ENCODE measurements at places on chromosomes 7 and 10. TPM values are rescaled to one million over a fixed set of nuclear protein-coding genes. Genes with fewer than 3 reads are reported as not detected.

The NT5C2 gene
- 12.3 TPM for total RNA-seq

DNA sequence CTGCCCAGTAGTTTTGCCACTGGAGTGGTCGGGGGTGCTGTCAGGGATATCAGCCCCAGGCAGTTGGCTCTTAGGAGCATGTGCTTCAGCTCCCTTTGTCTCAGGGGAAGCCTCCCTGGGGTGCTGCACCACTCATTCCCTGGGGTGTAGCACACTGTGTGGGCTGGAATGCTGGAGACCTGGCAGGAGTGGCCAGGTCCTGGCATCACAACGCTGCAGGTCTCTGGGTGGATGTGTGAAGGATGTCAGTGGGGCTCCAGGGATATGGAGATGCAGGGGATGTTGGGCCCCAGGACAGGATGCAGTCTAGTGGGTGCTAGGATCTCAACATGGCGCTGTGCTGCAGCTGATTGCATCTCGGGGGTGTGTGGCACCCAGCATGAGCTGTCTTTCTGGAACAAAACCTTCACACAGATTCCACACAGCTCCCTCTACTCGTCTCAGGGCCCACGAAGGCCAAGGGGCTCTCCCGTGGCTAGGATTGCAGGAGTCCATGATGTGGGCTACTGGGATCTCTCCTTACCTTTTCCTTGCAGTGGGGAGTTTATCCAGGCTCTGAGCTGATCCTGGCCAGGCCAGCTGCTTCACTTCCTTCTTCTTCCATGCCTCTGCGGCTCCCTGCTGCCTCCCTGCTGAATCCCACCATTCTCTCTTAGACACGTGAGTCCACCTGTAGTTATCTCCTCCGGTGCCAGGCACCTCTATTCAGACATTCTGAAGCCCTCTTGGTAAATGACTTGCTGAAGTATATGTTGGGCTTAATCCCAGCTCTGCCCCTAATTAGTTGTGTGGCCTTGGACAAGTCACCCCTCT is 295.1 kb downstream of the RPS24 start:
- H3K27me3 ChIP-seq, result no peaks in the 10 kb centered on the region
- H3K4me3 ChIP-seq, result no peak overlapping the region
- no peak for DNase-seq
- no peaks in the 10 kb centered on the region for H3K4me1 ChIP-seq
- no peak overlapping the region for H3K27ac ChIP-seq

DNA sequence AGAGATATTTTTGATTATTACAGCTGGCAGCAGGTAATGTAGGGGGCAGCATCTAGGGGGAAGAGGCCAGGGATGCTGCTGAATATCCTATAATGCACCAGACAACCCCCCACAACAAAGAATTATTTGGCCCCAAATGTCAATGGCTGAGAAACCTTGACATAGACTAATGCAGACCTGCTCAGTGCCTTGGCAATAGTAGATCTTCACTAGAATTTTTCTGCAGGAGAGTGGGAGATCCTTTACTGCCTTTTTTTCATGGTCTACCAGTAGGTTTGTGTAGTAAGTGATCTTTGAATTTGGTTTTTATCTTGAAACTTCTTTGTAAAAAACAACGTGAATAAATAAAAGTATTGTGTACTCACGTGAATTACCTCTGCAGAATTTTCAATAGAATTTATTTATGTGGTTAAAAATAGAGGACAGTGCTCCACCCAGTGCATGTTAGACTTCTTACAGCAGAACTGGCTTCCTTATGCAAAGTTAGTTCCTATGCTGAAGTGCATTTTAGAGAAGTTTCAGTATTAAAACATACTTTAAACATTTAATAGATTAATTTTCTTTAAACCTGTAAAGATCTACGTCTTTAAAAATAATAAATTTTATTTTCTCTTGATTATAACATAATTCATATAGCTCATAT is 199.6 kb upstream of the HDAC9 start:
- DNase-seq, result no peak
- peaks cover 3% of the 10 kb centered on the region for H3K4me1 ChIP-seq
- no peaks in the 10 kb centered on the region for H3K27me3 ChIP-seq
- no peak overlapping the region for H3K4me3 ChIP-seq

GRCh38 chr10:102468683-102469082 is 17.3 kb upstream of the C10orf95 start:
- no peaks in the 10 kb centered on the region for H3K4me1 ChIP-seq
- no peak overlapping the region for H3K4me3 ChIP-seq
- H3K27me3 ChIP-seq, result no peaks in the 10 kb centered on the region
- H3K36me3 ChIP-seq, result no peaks in the 10 kb centered on the region

GRCh38 chr7:151392002-151392401 is 17.8 kb downstream of the WDR86 start:
- H3K27me3 ChIP-seq, result no peaks in the 10 kb centered on the region
- no peaks in the 10 kb centered on the region for H3K4me1 ChIP-seq
- DNase-seq, result no peak

All from uterus (tissue), 4 donors.